ENCODE measurements at places on chromosomes 7 and 10.

- no peak for DNase-seq
Measured at GRCh38 chr7:30692882-30693281, 10.6 kb upstream of the CRHR2 start.

- no peak for DNase-seq
Measured at GRCh38 chr7:34845666-34846361, 187.8 kb downstream of the NPSR1 start.

DNA sequence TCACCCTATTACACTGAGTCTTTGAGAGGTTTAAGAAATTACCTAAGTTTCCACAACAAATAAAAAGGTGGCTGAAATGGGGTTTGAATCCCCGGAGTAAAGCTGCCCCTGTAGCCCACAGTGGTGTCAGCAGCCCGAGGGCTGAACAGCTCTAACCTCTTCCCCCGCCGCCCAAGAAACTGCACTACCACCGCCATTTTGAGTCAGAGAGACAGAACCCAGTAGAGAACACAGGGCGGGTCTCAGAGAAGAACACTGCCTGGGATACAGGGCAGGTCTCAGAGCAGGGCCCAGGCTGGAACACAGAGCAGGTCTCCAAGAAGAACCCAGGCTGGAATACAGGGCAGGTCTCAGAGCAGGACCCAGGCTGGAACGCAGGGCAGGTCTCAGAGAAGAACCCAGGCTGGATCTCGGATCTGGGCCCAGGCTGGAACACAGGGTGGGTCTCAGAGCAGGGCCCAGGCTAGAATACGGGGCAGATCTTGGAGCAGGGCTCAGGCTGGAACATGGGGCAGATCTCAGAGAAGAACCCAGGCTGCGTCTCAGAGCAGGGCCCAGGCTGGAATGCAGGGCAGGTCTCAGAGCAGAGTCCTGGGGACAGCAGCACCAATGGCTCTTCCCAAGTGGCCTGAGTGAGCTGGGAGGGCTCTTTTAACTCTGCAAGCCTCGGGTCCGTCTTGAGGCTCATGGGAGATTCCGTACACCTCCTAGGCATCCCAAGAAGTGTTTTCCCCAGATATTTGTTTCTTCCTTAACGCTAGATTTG is 85.9 kb upstream of the LANCL2 start:
- no peak for DNase-seq

DNA sequence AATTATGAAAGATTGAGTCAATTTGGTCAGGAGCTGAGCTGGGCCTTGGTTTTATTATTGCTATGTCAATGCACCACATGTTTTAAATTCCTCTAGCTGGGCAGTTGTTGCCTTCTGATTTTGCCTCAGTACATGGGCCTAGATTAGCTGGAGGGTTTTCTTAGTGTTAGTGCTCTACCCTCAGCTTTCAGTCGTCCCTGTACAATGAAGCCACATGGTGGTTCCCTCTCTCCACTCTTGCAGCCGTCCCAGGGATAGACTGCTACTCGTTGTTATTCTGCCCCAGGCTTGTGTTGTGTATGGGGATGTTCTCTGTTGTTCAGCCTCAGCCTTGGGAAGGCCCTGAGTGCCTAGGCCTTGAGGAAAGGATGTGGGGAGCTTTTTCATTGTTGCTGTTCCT is 37.0 kb downstream of the NHLRC2 start:
- DNase-seq, result no peak

- no peak for DNase-seq
Measured at GRCh38 chr10:17910125-17910789, 41.5 kb upstream of the SLC39A12 start.

GRCh38 chr10:44828508-44829142 is 82.5 kb upstream of the TMEM72 start:
- no peak for DNase-seq

DNA sequence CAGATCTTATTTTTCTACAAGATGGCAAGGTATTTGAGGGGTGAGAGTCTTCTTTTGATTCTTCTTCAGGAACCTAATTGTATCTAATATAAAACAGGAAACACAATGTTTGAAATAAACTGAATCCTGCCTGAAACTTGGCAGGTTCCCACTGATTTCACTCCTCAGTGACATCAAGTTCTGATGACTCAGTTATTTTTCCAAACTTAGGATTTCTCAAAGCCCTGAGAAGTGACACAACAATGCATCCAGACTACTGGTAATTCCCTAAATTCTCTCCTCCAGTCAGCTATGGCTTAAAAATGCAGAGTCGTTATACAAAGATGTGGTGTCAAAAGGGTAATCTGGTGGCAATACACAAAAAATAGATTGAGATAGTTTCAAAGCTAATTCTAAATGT is 80.9 kb downstream of the ABLIM1 start:
- no peak for DNase-seq

DNA sequence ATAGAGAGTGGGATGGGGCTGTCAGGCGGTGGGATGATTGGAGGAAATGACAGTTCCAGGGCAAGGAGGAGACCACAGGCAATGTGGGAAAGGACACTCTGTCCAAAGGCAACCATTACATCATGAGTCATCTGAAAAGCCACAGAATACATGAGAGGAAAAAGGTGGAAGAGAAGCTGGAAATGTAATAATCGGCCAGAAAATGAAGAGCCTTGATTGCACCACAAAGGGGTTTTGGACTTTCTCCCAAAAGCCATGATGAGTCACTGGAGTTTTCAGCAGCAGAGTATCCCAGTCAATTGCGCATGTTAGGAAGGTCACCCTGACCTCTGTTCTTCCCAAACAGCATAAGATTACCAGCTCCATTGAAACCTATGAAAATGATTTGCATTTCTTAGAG is 222.0 kb downstream of the LHFPL3 start:
- no peak for DNase-seq

DNA sequence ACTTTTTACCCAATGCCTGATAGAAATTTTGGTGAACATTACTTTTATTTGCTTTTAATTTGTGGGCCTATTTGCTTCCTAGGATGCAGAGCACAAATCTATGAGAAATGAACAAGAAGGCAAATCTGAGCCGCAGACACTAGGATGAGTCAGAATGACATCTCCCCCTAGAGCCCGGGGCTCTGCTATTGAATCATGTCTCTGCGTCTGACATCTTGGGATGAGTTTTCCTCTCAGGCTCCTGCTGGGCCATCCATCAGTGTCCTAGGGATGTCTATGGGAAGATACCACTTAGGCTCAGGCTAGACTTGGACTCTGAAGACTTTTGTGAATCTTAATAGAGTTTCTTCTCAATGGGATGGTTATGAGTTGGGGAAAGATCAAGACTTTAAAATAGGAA is 157.3 kb upstream of the MTPN start:
- DNase-seq, result no peak

Data from activated naive CD4-positive, alpha-beta T cell treated with anti-CD3 and anti-CD28 coated beads, Interleukin-2, amount 50 U/mL, for 72 hours (primary cell).